Activated CD4-positive, alpha-beta T cell treated with anti-CD3 and anti-CD28 coated beads, Interleukin-2, amount 10 ng/mL, durations not matched to agents 24 days and 14 days (primary cell): ENCODE measurements at places on chromosomes 5 and 9. TPM values are rescaled to one million over a fixed set of nuclear protein-coding genes. Genes with fewer than 3 reads are reported as not detected.

The PPP6C gene
- 48.1 and 52.5 TPM in 2 replicates for total RNA-seq

The TNFSF15 gene
- total RNA-seq: 1.4 and 1.5 TPM in 2 replicates

- no peak for DNase-seq
Observed at GRCh38 chr5:78541086-78541654, 107.4 kb downstream of the LHFPL2 start.

- no peak for DNase-seq
Observed at GRCh38 chr5:59745415-59745863, 148.1 kb downstream of the PDE4D start.

The FOXD4L6 gene
- total RNA-seq: not detected in 2 replicates

The LURAP1L gene
- not detected in 2 replicates for total RNA-seq

- no peak for DNase-seq
Observed at GRCh38 chr5:142957528-142957927, 187.4 kb downstream of the ARHGAP26 start.
